ENCODE measurements at places on chromosomes 1 and 21.
A peak's percentile ranks its signal among the peaks of the same experiment; 100 is the strongest.

DNA sequence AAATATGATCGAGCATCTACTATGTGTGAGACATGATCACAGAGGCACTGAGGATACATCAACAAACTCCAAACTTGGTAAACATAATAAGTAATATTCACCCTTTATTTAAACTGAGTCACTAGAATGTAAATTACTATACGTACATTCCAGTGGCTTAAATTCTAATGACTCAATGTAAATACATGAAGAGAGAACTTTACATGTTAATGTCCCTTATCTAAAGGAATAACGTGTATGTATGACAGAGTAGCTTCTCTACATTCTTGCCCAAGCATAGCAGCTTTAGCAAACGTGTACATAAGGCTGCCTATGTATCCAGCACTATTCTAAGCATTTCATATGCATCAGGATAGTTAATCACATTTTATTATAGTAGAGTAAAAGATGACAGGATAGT, 111.8 kb upstream of the CYYR1 start:
- DNase-seq = no peak

DNA sequence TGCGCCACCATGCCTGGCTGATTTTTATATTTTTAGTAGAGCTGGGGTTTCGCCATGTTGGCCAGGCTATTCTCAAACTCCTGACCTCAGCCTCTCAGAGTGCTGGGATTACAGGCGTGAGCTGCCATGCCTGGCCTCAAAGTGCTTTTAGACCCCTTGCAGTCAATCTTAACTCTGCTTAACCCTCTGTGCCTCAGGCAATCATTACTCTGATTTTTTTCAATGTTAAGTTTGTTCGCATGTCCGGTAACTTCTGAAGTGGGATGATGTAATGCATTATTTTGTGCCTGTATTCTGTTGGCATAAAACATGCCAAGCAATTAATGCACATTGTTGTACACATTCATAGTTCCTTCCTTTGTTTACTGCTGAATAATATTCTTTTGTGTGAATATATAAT, 18.6 kb downstream of the SMG7 start:
- no peak for DNase-seq

GRCh38 chr21:26138615-26139257, 31.8 kb downstream of the APP start:
- DNase-seq = no peak

DNA sequence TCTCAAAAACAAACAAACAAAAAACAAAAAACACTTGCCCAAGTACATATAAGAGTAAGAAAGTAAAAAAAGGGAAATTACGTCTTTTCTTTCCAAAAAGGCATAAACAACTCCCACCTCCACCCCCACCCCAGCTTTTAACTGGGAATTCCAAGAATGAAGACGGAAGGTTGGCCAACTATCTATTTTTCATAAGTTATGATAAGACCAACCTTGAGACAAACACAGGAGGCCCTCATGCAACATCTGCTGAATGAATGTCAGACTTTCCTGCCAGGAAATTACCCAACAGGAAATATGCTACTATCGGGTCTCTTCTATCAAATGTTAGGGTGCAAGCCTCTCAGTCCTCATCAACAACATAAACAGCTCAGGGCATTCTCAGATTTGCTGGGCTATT, 1.9 kb downstream of the BSDC1 start:
- no peak for DNase-seq

GRCh38 chr1:19981507-19982312, 2.3 kb upstream of the PLA2G2A start:
- DNase-seq = no peak

DNA sequence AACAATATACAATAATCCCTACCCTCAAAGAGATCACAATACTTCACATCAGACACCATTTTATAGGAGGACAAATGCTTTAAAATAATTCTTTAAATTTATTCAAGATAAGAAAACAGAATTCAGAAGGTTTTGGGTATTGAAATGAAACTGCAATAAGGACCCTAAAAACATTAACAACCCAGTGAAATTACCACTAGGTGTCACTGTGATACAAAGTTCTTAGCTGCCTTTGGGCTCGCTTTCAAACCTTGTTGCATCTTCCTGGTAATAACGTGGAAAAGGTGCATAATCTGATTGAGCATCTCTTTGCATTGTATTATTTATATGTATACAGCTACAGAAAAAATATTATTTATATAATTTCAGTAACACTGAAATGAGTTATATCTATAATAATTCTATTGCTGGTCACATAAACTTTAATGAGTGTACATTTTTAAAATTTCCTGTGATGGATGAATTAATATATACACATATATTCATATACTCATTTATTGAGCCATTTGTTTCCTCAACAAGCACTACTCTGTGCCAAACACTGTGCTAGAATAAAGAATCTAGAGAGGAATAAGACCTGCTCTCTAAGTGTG, 185.2 kb downstream of the FAF1 start:
- no peak for DNase-seq

GRCh38 chr1:198701250-198701649, 62.4 kb downstream of the PTPRC start:
- no peak for DNase-seq

- DNase-seq = no peak
These were observed 896 bp upstream of the PLA2G2A start for GRCh38 chr1:19980314-19980713.

- no peak for DNase-seq
These were observed 47.0 kb upstream of the PLA2G4A start for GRCh38 chr1:186781730-186782129.

DNA sequence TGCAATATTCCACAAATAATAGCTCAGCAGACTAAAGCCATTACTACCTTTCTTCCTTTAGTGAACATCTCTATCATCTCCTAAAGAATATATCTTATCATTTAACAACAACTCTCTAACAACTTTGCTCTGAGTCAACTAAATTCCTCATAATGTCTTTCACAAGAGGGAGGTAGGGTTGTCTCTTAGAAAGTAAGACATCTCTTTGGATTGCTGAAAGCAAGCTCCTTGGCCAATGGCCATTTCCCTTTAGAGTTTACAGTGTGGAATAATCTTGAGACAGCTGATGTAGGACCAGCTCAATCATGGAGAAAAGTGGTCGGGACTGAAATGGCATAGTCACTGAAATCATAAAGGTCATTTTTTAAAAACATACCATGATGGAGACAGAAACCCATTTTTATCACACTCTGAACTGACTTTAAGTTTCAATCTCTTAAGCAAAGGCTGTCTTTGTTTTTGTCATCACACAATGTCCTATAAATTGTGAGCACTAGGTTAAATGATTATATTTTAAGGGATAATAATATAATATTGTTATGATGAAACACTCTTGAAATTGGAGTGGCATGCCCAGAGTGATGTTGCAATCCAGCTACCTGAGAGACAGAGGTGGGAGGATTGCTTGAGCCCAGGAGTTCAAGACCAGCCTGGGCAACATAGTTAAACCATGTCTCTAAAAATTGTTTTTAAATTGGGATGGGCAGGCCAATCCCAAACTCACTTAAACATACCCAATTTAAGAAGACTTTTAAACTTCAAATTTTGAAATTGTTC, 91.1 kb downstream of the SLC44A5 start:
- DNase-seq = no peak

DNA sequence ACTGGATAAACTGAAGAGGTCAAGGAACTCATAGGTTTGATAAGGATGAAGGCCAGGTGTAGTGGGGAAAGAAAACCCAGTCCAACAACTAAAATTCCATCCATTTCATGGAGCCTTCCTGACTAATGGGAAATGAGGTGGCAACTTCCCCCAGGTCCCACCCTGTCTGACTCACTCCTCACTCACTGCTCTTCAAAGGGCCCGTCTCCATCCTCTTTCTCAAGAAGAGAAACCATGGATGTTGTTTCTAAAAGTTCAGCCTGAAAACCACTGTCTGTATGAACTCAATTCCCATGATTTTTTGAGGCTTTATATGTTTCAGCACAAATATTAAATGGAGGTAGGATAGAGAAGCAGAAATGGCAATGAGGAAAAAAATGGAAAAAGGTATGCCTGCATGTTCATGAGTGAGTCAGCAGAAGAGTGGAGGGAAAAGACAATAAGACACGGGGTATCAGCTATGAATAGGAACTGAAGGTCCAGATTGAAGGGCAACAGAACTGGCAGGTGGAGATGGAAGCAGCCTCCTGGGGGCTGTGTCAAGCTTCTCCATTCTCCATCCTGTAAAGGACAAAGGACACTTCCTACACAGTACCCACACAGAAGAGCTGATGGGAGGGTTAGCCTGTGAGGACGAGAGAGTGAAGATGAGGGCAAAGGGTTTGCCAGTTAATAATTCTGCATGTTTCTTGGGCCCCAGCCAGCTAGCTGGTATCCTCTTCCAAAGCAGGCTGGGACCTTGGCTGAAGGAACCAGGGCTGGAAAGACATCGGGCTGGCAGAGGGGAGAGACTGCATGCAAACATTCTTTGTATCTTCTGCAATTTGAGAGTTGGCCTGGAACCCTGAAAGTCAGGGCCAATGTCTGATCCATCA, 5.5 kb upstream of the ELOVL1 start:
- DNase-seq = no peak

DNA sequence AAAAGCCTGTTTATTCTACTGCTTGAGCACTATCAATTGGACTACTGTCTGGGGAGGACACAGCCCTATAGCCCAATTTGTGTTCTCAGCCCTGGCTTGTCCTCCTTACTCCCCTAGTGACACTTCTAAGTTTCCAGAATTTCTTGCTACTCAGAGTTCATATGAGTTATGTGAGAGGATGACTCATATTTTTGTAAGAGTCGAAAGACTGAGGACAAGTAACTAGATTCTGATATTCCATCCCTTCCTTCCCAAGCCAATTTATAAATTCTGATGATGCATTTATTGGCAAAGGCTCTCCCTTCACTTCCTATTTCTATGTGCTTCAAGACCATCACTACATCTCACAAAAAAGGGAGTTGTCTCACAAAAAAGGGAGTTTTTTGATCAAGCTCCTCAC, 422.2 kb upstream of the DEPDC1 start:
- DNase-seq = no peak

- no peak for DNase-seq
These were observed 9.3 kb downstream of the PLEKHM2 start for GRCh38 chr1:15693371-15693770.

DNA sequence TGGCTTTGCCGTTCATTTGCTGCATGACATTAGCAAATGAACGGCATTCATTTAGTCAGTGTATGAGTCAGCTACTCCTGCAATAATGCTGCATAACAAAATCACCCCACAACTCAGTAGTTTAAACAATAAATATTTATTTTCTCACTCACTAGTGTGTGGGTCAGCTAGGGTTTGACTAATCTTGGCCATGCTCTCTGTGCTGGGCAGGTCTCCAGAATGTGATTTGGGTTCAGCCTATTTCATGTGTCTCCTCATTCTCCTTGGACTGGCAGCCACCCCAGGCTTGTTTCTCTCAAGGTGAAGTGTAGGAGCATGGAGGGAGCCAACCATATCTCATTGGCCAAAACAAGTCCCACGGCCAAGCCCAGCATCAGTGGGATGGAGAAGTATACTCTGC, 104.3 kb downstream of the LACTBL1 start:
- DNase-seq = no peak

DNA sequence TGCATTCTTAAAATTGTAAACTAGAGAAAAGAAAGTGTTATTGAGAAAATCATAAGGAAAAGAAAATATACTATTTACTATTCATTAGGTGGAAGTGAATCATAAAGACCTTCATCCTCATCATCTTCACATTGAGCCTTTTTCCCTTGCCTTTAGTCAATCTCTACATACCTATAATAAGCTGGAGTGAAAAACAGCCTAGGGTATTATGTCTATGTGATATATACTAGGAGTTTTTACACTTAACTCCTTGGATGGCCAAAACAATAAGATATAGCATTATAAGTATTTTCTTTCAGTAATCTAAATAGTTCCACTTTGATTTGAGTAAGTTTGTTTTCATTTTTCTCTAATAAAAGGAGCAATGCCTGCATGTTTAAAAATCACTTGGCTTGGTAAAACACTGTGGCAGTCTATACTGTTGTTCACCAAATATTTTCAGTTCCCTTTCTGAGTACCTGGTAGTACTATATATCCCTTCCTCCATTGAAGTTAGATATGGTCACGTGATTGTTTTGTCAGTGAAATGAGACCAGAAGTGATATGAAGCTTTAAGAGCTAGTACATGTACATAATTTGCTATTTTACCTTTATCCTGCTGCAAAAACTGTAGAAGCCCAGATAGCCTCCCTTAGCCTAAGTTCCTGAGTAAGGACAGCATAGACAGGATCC, 78.3 kb downstream of the CLEC20A start:
- no peak for DNase-seq

- no peak for DNase-seq
These were observed 45.3 kb downstream of the HENMT1 start for GRCh38 chr1:108615544-108615943.

DNA sequence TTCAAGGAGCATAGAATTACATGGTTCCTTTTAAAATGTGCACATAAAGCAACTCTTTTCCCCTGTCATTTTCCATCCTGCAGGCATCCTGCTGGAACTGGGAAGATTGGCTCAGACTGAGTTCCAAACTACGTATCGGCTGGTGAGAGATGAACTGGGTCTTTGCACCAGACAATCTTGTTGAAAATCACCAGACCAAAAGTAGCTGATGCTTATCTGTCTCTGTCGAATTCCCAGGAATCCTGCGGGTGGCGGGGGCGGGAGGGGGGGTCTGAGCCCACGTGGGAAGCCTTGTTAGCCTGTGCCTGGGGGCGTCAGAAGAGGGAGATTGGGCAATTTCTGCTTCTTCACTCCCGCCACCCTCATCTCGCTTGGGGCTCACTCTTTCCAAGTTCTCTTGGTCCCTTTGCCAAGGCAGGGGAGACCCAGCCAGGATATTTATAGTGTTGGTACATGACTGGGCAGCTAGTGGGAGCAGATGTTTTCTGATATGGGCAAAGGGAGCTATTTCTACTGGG, 90.1 kb upstream of the SLC25A33 start:
- DNase-seq = no peak

DNA sequence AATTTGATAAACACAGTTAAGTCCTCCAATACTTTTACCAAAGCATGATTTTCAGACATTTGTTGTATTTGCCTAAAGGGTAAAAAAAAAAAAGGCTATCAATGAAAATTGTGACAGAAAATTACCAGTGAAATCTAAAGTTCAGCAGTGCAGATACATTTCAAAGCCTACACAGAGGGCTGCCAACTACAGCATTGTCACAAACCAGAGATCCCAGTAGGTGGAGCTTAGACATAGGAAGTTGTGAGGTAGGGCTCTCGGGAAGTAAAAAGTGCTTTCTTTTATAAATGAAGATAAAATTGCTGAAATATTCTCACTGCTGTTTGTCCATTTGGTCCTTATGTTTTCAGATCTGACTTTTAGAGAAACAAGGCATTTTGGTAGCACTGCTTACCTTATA, 123.0 kb downstream of the DYRK1A start:
- DNase-seq = no peak

- DNase-seq = peak; percentile 72
These were observed at the start of gene CXADR for GRCh38 chr21:17512253-17513213. TSS of gene CXADR (plus strand) at chr21:17513043. CDS start at chr21:17513130, 87 bp downstream.

- no peak for DNase-seq
These were observed 526.9 kb downstream of the NEGR1 start for GRCh38 chr1:71755441-71755840.

GRCh38 chr1:37424523-37424922, 49.9 kb upstream of the ZC3H12A start:
- DNase-seq = no peak

GRCh38 chr1:4652631-4653327, 1.6 kb upstream of the AJAP1 start:
- DNase-seq = peak; percentile 11
